H9 (cell line): ENCODE measurements at places on chromosomes 6 and 20.
A peak's percentile ranks its signal among the peaks of the same experiment; 100 is the strongest.

GRCh38 chr6:26017632-26017966 is 55.0 kb downstream of the TRIM38 start:
- peak; percentile 80 for DNase-seq

DNA sequence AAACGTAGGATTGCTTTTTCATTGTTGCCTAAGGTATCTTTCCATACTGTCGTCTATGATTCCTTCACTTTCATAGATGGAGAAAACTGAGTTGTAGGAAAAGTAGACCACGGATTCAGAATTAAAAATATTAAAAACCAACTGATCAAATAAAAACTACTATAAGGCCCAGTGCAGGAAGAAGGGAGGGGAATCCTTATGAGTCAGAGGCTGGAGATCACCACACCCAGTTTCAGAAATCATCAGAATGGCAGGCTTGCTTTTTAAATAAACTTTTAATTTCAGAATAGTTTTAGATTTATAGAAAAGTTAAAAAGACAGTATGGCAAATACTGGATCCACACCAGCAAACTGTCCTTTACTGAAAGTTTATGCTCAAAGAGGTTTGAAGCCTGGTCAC is 32.0 kb upstream of the POPDC3 start:
- DNase-seq = no peak

DNA sequence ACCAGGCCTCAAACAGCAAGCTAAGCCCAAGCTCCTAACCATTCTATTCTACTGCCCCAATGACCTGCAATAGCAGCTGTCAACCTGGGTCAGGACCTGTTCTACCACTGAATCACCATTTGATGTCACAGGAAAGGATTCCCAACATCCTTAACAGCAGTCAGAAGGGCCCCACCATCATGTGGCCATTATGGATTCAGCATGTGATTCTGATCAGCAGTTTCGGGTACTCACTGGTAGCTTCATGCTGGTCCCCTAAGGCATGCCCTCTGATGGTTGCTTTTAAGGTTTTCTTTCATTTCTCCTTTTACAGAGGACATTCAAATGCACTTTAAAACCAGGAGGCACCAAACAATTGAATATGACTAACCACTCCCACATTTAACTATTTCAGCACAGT is 37.3 kb upstream of the MAP7 start:
- DNase-seq = no peak

DNA sequence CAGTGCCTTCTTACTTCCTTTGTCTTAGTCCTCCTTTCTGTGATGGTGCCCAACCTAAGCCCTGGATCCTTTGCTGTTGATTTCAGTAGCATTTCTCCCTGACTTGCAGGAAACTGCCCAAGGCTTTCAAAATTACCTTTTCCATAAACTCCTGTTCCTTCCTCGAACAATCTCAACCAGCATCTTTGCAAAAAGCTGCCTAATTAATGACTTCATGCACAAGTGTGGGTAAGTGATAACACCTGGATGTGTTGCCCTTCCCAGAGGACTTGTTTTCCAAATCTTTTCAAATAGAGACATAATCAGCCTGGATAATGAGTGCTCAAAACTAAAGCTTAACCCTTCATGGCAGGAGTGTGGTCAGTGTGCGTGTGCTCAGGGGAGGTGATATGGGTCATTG is 118.0 kb downstream of the PCSK2 start:
- no peak for DNase-seq

DNA sequence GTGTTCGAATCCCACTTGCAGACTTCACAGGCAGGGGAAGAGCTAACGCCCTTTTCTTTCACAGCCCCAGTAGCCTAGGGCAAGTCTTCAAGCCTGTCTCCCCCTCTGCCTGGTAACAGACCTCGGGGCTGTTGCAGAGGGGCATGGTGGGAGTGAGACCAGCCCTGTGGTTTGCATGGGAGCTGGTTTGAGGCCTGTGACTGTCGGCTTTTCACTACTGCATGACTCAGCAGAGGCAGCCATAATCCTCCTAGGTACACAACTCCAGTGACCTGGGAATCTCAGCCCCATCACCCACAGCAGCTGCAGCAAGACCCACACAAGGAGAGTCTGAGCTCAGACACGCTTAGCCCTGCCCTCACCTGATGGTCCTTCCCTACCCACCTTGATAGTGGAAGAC is 55.3 kb upstream of the POPDC3 start:
- DNase-seq = no peak

DNA sequence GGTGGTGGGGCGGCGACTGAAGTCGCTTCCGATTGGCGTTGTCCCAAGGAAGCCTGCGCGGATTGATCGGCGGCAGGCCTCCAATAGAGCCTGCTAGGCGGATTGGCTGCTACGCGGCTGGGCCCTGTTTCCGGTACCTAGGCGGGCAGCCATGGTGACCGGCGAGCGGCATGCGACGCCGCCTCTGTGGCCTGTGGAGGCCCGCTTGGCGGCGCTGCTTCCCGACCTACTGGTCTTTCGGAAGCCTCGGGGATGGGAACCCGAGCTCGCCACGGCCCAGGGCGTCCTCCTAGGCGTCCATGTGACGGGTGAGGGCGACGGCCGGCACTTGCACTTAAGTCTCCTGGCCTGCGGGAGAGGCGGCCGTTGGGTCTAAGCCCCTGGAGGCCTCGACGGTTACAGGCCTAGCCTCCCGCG is 28.1 kb downstream of the NFYA start:
- peak; percentile 97 for DNase-seq

DNA sequence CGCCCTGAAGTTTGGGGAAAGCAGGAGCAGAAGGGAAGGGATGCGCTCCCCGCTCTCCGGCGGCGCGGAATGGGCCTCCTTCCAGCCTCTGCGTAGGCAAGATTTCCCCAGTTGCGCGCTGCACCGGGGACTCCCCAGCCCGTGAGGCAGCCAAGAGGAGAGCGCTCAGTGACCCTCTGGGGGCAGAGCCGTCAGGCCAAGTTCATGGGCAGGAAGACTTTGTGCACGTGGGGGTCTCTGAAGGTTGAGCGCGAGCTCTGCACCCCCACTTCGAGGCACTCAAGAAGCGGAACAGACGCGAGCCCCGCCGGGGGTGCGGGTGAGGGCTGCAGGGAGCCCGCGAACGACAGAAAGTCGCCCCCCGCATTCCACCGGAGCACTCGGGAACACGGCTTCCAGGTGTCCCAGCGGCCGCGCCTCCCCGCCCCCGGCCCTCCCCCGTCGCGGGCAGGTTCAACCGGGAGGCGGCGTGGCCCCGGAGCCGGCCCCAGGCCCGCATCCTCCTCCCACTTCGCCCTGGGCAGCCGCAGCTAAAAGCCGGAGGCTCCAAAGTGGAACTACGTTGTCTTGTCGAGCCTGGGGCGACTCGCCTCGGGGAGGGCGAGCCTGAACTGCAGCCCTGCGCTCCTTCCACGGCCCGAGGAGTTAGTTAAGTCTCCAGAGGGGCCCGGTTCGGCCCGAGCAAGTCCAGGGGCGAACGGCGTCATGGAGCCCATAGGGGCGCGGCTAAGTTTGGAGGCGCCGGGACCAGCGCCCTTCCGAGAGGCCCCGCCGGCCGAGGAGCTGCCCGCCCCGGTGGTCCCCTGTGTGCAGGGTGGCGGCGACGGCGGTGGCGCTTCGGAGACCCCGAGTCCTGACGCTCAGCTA is at the start of gene PPP1R3G:
Gene PPP1R3G, plus strand, starts transcription at position 561 of the 867 bp plus-strand sequence. Its CDS starts 145 bp downstream, at position 706.
- peak; percentile 45 for DNase-seq

DNA sequence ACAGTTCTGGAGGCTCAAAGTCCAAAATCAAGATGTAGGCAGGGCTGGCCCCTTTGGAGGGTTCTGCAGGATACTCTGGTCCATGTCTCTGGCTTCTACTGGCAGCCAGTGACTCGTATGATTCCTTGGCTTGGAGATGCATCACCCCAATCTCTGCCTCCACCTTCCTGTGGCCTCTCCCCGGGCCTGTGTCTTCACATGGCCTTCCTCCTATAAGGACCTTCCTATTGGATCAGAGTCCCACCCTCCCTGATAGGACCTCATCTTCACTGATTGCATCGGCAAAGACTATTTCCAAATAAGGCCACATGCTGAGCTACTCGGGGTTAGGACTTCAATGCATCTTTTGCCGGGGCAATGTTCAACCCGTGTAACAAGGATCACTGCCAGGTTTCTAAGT is 509.0 kb downstream of the CD83 start:
- DNase-seq = no peak

DNA sequence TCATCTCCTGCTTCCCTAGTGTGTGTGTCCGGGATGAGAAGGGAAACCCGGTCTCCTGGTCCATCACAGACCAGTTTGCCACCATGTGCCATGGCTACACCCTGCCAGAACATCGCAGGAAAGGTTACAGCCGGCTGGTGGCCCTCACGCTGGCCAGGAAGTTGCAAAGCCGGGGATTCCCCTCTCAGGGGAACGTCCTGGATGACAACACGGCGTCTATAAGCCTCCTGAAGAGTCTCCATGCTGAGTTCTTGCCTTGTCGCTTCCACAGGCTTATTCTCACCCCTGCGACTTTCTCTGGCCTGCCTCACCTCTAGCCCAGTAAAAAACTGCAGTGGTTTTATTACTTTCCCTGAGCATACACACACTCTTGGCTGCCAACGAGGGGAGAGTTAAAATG is 23.9 kb upstream of the C6orf141 start:
- DNase-seq = no peak

GRCh38 chr20:37898233-37899104 is 4.5 kb upstream of the VSTM2L start:
- no peak for DNase-seq

- peak; percentile 20 for DNase-seq
These were observed 29.6 kb downstream of the NPEPL1 start for GRCh38 chr20:58721951-58722778.
